NCI-H1092 treated with DMSO at 0.1 percent for 48 hours (cell line): ENCODE measurements at places on chromosomes 1 and 21.

- no peak for DNase-seq
Measured at GRCh38 chr1:89286549-89287180, 14.0 kb upstream of the GBP5 start.

DNA sequence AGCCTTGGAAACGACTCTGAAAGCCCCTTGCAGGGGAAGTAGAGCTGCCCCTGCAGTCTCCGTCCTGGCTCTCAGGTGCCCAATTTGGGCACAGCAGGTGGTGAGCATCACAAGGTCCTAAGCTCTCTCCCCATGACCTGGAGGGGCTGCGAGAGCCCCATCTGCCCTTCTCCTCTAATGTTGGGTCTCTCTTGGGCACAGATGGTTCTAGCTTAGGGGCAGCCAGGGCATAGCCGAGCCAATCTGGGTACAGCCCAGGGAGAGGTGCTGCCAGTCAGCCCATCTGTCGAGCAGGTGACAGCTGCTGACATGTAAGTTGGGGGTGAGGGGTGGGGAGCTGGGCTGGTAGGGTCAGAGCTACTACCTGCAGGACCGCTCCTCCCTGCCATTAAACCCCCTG, 50.7 kb downstream of the SYT2 start:
- no peak for DNase-seq

- DNase-seq = no peak
Measured at GRCh38 chr1:110643879-110644472, 30.8 kb downstream of the KCNA3 start.

- DNase-seq = no peak
Measured at GRCh38 chr1:32741413-32742198, 39.0 kb upstream of the SYNC start.

GRCh38 chr1:84504580-84505492, 1.4 kb upstream of the SPATA1 start:
- no peak for DNase-seq

- no peak for DNase-seq
Measured at GRCh38 chr1:112319371-112320040, 76.5 kb upstream of the CTTNBP2NL start.

DNA sequence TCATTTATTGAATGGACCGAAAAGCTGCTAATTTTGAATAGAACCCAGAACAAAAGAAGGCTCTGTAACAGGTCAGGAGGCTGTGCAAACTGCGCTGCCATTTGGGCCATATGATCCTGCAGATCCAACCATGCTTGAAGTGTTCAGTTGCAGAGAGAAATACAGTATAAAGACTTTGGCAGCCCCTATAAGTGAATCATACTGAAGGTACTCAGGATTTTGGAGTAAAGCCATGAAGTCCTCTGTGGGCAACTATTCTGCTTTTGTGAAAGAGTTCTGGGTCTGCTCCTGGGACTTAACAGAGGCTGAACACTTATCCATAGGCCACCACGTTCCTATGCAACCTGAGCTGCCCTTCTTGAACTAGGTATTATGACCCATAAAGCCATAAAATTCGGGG, 1613.6 kb upstream of the PRMT6 start:
- no peak for DNase-seq

DNA sequence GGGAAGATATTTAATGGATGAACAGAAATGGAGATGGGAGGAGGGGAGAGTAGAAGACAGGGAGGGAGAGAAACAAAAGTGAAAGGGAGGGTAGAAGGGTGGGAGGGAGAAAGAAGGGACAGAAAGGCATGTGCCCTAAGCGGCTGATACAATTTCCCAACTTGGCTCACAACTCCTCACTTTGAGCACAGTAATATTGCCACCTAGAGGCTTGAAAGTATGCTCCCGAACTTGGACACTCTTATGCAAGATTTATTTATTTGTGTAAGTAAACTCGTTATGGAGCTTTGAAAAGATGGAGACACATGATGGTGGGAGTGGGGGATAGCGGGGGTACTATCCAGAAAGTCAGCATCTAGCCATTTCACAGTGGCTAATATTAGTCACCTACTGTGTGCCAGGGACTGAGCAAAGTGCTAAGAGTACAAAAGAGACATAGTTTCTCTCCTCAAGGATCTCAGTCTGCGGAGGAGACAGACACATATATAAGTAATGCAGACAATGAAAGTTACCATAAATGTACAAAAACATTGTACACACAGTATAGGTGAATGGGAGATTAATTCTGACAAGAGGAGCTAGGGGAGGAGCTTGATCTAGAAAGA, 189.7 kb downstream of the SEC16B start:
- peak; percentile 82 for DNase-seq

DNA sequence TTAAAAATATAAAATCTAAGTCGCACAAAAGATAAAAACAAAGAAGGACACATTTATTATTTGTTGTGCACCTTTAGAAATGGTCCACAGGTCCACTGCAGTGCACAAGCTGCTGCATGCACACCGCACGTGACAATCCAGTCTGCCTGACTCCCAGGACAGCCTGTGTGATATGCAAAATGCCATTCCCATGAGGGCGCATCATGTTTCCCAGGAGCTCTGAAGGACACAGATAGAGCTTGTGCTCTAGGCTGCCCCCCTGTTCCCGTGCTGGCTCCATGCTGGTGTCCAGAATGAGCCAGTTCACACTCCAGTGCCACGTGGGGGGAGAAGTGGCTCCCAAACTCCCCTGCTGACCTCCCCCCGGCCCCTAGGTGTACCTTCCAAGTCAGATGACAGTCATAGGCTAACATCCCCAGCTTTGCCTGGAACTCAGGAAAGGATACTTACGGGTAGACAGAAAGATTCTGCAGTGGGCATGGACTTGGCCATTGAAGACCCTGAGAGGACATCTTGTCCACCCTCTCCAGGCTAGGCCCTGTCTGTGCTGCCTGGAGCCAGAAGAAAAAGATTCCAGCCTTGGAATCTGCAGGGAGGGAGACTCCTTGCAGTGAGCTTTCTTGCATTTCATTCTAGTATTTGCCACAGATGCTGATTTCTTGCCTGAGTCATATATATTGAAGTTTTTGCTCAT, 26.3 kb downstream of the RAB7B start:
- peak; percentile 73 for DNase-seq

DNA sequence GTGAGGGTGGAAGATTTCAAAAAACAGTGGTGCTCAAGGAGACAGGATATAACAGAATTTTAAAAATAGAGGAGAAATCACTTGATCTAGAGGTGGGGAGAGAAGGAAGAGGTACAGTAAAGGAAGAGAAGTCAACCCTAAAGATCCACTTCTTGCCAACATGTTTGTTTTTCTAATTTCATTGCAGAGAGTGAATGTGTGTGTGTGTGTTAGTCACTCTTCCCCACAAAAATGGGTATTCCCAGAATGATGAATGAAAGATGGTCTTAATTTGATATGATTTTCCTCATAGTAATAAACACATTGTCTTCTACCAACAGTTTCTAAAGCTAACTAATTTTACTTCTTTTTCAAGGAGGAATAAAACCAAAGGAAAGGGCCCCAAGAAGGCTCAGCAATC, 74.2 kb upstream of the NGF start:
- no peak for DNase-seq

DNA sequence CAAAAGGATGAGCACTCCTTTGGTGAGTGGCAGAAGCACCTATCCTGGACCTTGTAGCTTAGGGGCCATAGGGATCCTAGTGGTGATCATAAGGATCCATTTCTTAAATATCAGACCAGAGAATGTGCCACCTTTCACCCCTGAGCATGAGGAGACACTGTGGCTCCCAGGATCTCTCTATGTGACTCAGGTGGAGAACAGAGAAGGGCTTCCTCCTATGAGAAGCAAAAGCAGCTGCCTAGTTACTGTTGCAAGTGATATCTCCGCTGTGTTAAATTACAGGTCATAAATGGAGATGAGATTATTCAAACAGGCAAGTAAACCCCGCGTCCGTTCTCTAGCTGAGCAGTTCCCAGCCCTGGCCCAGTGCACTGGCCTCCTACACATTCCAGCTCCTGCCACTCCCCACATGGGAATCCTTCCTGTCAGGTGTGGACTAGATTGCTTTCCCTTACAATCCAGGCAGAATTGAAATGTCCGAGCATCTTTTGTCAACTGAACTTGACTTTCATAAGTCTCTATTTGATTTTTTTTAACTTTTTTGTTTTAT, 26.3 kb downstream of the CLEC20A start:
- DNase-seq = no peak

DNA sequence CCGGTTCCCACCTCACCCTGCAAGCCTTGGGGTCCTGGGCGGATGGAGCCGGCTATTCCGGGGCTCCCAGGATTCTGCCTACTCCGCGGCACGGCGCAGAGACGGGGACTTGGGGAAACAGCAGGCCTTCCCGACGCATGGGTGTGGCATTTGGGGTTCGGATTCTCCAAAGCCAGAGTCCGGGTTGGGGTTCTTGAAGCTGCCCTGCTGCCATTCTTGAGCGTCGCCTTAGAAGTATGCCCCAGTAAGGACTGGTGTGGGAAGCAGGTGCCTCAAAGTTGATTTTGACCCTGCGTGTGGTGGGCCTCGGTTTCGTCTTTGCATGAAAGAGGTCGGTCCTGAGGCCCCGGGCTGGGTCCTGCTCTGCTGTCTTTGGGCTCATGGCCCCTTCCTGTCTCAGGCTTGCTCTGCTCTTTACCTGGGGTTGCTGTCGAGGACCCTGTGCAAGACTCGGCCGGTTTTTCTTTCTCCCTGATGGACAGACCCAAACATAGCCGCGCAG, 696 bp downstream of the GUK1 start:
- no peak for DNase-seq

GRCh38 chr21:35220301-35220700, 171.2 kb upstream of the RUNX1 start:
- no peak for DNase-seq

GRCh38 chr1:23732363-23733224, 10.7 kb upstream of the ELOA start:
- no peak for DNase-seq

DNA sequence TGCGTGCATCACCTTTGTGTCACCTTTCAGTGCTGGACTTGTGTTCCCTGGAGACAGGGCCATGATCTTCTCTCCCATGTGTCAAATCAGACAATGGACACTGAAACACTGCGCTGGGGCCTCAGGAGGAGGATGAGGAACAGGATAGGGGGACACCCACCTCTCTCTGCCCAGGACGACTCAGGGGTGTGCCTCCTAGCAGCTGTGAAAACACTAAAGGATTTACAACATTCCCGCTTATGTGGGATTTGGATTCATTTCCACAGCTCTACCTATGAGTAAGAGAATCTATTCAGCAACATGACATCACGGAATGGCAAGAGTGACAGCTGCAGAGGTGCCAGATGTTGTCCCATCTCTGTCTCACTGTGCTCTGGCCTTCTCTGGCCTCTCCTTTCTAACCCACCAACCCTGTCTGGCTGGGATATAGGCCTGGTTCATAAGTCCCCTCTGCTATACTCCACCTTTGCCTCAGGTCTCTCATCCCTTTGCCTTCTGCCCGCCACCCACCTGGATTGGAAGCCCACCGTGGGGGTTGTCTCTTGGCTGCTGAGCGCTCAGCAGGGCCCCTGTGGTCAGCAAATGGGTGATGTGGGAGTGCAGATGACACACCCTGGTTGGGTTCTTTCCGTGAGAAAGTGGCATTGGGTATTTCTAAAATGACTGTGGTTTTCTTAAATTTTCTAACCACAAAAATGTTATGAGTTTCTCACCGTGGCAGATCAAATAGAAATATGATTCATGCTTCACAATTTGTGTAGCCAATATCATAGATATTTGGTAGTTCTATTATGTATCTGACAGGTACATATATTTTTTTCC, 47.1 kb upstream of the TLR5 start:
- DNase-seq = no peak

DNA sequence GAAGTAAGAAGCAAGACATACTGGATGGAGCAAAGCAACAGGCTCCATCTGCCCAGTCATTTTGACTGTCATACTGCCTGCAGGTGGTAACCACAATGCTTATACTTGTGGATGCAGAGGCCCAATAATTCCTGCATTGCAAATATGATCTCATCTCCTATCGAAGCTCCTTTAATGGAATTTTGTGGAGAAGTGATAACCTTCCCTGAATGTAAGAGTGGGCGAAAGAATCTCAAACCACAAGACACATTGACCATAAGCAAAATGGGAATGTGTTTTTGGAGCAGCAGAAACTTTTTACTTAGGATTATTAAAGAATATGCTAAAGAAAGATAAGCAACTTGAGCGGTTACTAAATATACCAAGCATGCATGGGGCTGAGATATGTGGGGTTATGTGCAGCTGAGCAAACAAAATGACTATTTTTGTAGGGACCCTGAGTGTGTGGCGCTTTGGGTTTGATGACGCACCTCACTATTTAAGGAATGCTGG, 77.4 kb upstream of the BACH1 start:
- DNase-seq = no peak

GRCh38 chr1:53259932-53260331, 21.6 kb upstream of the MAGOH start:
- no peak for DNase-seq

GRCh38 chr1:207454046-207454964, at the start of gene CR2:
CR2 (plus strand) TSS chr1:207454328; CDS start chr1:207454419, 91 bp downstream.
- no peak for DNase-seq

DNA sequence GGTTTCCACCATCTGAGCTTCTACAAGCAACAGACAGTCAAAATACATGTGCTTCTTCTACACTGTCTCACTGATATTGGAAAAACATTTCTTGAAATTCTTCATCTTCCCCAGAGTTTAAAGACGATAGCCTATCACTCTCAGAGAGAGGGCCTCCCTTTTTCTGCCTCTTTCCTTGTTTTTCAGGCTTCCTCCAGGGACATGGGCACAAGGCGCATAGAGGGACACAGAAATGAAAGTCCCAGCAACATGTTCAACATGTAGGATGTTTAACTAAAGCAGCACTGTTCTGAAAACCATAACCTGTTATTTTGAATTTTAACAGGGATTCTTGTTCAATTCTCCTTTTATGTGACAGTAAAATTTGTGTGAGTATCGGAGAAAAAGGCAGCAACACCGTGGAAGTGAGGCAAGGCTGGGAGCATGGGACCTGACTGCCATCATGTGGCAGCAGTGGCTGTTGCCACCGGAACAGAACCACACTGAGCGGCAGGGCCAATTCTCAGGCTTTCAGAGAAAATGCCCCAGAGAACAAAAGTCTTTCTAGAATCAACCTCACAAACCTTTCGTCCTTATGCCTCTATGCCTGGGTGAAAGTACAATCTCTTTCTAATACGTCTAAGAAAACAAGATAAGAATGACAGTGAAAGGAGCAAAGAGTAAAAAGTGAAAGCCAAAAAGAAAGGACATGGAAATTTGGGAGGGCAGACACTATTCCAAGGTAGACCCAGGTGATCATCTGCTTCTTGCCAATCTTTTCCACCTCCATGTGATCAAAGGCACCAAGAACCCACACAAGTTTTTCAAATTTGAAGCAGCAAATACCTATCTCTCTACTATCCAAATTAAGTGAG, 54.5 kb downstream of the PCNX2 start:
- peak; percentile 57 for DNase-seq
